ENCODE measurements at places on chromosomes 2 and 18.
A peak's percentile ranks its signal among the peaks of the same experiment; 100 is the strongest.

- no peak for DNase-seq
Measured at GRCh38 chr2:64924170-64924934, 64.8 kb upstream of the SLC1A4 start.

DNA sequence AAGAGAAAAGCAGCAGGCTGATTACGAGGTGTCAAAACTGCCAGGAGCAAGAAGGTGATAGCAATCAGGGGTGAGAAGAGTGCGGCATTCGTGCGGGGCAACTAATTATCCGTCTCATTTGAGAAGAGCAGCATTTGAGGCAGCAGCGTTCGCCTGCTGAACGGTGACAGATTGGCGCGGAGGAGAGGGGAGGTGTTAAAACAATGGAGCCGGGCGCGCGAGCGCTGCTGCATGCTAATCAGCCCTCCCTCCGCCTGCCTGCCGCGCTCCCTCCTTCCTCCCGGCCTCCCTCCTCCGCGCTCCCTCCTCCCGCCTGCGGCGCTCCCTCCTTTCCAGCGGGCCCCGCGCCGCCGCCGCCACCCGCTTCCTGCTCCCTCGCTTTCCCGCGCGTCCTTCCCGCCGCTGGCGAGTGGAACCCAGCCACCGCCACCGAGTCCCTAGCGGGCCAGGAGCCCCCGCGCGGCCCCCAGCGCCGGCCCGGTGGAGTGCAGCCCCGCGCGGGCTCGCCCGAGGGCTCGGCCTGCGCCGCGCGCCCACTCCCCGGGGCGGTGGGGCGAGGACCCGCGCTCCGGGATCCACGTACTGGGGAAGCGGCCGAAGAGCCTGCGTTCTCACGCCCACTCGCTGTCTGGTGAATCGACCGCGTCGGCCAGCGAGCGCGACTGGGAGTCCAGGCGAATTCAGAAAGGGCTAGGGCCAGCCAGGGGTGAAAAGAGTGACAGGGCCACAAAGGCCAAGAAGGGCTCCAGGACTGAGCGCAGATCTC, 69.5 kb upstream of the PSMD14 start:
- DNase-seq = peak; percentile 35

GRCh38 chr18:2172881-2173280, 398.4 kb downstream of the METTL4 start:
- DNase-seq = no peak

DNA sequence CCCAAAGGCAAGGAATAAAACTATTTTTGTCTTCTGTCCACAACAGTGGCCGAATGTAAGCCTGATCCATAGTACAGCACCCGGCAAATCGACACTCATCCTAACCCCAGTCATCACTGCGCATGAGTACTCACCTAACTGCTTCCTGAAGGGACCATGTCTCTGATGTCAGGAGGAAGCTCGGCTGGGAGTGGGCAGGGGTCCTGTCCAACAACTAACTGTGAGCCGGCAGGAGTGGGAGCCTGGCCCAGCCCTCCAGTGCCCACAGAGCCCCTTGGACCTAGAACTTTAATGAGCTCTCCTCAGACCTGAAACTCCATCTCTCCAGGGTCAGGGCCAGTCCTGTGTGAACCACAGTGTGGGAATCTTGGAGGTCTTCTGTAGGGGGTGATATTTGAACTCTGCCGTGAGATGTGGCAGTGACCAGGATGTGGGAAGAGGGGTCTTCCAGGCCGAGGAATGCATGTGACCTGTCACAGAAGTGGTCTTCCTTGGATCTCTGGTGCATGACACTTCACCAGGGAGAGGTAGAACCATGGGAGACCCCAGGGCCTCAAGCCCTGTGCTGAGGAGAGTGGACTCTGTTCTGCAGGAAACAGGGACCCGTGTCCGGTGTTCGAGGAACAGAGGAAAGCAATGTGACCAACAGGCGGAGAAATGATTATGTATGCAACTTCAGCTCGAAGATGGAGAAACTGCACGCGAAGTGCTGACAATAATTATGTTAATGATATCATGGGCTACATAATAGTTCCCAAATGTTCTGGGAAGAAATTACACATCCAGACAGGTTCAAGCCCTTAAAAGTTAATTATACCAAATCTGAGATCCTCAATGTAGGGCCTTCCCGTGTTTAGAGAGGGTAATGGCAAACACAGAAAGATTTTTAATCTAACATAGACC, 240.1 kb upstream of the HDAC4 start:
- no peak for DNase-seq

DNA sequence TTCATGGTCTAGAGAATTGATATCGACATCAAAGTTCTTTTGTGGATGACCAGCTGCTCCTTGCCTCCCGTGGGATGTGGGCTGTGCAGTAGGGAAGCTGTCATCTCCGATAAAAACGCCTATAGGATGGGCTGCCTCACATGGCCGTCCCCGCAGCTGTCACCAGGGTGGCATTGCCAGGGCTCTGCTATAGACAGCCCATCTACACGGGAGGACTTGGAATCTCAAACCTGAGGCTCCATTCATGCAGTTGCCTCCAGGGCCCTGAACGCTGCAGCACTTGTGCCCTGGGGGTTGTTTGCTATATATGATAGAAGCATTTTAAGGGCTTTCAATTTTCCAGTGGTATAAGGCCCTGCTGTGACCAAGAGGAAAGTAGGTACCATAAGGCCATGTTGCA, 183.1 kb downstream of the MYCN start:
- DNase-seq = no peak

Measured in stimulated activated CD4-positive, alpha-beta T cell treated with anti-CD3 and anti-CD28 coated beads, Interleukin-4, amount 100 ng/mL, for 4 hours (primary cell).